ENCODE measurements at places on chromosomes 4 and X. TPM values are rescaled to one million over a fixed set of nuclear protein-coding genes. Genes with fewer than 3 reads are reported as not detected.

The NMU gene
- total RNA-seq, result 1.8 TPM

The ARR3 gene
- total RNA-seq, result not detected

DNA sequence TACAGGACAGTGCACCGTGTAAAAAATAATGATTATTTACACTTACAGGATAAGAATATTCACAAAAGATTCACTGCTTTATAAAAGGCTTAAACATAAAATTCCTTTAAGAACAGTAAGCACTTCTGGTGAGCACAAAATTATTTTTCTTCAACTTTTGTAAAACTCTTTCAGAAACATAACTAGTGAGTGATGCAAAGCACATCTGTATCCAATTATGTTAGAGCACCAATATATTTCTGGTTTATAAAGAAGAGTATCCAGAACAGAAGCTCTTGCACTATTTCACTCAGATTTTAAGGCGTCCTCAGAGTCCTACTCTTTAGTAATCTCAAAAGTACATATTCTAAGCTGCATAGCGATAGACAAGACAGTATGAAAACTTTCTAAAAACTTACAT is 276.0 kb downstream of the C4orf33 start:
- no peak for DNase-seq
- H3K4me3 ChIP-seq, result no peak overlapping the region
- no peak overlapping the region for H3K27ac ChIP-seq
- H3K27me3 ChIP-seq, result no peaks in the 10 kb centered on the region
- H3K36me3 ChIP-seq, result no peaks in the 10 kb centered on the region

- H3K4me1 ChIP-seq, result no peaks in the 10 kb centered on the region
- no peak for DNase-seq
- no peaks in the 10 kb centered on the region for H3K36me3 ChIP-seq
Observed at GRCh38 chrX:151704041-151704663, 8.9 kb downstream of the PRRG3 start.

- H3K36me3 ChIP-seq, result no peaks in the 10 kb centered on the region
- DNase-seq, result no peak
- H3K27ac ChIP-seq, result no peak overlapping the region
- H3K4me1 ChIP-seq, result peaks cover 22% of the 10 kb centered on the region
- no peak overlapping the region for H3K4me3 ChIP-seq
- H3K27me3 ChIP-seq, result no peaks in the 10 kb centered on the region
Observed at GRCh38 chrX:44961817-44962607, 89.0 kb downstream of the KDM6A start.

Data from neural progenitor cell (in vitro differentiated cells).